ENCODE measurements at places on chromosomes 2 and 18.

GRCh38 chr2:109054865-109055264 lies 65.8 kb upstream of the EDAR start:
- DNase-seq = no peak

- no peak for DNase-seq
Measured at GRCh38 chr2:76867854-76868253, 654.3 kb downstream of the LRRTM4 start.

DNA sequence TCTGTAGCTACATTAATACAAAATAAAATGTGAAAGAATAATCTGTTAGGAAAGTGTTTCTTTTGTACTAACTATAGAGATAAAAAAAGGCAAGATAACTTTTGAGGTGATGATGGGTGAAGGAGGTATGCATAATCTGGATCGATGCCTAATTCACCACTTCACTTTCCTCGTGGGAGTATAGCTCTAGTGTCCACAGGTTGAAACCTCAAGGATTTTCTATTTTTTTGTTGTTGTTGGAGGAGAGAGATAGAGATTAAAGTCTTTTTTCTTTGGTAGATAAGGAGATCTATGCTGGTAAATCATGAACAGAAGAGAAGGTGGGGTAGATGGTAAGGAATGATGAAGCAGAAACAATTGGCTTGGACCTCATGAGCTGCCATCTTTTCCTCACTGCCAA lies 635.3 kb upstream of the ZEB2 start:
- no peak for DNase-seq

GRCh38 chr18:75928706-75929105 lies 501.2 kb upstream of the SMIM21 start:
- DNase-seq = no peak

DNA sequence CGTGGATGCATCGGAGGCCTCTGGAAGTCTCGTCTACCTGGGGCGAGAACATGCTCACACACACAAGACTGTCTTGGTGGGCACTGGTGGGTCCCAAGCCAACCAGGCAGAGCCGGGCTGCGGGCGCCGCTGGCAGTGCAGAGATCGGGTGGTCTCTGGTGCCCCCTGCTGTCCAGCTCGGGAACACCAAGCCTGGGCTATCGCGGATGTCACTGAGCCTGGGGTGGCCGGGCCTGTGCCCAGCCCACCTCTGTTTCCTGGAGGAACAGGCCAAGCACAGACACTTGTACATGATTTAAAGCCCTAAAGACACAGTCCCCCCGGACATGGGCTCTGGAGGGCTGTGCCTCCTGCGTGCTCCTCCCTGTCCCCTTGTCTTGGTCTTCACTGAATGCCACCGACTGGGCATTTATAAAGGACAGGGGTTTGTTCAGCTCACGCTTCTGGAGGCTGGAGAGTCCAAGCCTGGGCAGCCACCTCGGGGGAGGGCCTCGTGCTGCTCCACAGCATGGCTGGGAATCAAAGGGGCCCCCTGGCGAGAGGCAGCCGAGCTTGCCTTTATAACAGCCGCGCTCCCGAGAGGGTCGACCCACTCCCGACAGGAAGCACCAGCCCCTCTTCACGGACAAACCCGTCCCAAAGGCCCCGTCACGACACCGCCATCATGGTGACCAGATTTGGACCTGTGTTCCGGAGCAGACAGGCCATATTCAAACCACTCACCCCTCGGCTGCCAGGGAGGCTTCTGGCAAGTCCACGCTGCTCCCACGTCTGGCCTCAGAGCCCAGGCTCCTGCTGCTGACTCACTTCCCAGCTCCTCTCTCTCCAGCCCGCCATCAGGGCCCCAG lies 3.6 kb upstream of the OTOS start:
- DNase-seq = peak; percentile 81

- DNase-seq = no peak
Measured at GRCh38 chr2:64404002-64404731, 49.8 kb upstream of the LGALSL start.

DNA sequence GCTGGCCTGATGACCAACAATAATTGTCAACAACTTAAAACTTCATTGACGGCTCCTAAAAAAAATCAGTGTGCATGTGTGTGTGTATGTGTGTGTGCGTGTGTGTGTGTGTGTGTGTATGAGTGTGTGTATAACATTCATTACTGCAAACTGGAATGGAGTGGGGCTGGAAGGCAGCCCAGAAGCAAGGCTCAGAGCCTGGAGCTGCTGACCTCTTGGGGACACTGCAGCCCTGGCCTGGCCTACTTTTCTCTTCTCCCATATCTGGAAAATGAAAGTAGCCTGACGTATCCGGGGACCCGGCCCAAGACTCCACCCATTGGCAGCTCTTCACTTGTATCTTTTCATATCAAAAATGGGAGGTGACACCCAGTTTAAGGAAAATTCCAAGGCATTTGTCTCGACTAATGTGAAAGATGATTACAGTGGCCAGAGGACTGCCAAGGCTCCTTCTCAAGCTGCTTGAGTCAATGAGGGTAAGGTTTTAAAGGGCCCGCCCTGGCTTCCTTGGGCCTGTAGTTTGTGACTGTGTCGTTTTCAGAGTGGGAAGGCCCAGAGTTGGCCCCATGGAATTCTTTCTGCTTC lies 72.4 kb upstream of the IL1R1 start:
- DNase-seq = no peak

DNA sequence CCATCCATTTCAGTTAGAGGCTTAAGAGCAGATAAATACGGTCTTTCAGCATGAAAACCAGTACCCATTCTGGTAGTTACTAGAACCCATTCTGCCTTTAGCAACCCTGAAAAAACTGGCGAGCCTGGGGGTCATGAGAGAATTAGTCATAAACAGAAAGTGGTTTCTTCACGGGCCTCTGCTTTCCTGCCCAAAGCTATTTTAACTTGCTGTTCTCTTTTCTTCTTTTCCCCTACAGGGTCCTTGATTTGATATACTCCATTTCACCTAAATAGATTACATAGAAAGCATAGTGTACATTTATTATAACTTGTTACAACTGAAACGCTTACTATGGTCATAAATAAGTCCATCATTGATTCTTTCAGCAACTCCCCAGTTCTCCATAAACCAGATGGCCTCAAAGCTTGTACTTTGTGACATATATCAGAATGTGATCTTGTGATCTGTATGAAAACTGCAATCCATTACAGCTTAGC lies 48.3 kb downstream of the WDFY1 start:
- peak; percentile 39 for DNase-seq

Data from CD4-positive, alpha-beta T cell (primary cell).